ENCODE measurements at places on chromosomes 5 and 9.

GRCh38 chr9:124762633-124763032 is 8.5 kb downstream of the NR6A1 start:
- DNase-seq = no peak

DNA sequence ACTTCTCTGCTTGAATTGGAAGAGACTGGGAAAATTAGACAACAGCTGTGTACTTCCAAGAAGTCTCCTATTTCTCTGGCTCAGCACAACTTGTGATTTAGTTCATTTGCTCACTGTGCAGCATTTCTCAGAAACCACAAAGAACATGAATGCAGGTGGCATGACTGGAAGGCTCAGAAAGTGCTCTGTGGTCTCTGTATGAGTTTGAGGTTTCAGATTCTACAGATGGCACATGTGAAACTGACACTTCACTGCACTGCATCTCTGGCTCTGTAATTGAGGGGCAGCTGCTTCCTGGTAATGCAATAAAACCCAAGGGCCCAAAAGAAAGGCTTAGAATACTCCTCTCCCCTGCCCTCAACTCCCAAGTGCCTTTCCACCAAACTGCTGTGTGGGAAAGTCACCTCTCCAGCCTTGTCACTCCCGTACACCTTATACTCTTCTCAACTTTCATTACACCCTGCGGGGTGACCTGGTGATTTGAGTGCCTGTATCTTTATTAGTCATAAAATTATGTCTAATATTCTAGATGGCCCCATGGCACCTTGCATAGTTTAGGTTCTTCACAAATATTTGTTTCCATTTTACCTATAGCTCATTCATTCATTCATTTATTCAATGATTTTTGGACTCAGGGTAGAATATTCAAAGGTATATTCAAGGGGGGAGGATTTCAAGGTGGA is 82.5 kb downstream of the ESM1 start:
- no peak for DNase-seq

DNA sequence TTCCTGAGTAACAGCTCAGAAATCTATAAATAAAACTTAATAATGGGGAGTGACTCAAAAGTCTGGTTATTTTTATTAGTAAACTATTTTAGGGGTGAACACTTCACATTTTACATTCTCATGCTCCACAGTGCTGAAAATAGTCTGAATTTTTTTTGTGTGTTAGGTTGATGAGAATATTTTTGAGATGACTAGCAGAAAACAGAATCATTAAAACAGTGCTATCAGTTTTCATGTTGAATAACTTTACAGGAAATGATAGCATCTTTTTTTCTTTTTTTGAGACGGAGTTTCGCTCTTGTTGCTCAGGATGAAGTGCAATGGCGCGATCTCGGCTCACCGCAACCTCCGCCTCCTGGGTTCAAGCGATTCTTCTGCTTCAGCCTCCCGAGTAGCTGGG is 60.3 kb downstream of the TMC1 start:
- DNase-seq = no peak

DNA sequence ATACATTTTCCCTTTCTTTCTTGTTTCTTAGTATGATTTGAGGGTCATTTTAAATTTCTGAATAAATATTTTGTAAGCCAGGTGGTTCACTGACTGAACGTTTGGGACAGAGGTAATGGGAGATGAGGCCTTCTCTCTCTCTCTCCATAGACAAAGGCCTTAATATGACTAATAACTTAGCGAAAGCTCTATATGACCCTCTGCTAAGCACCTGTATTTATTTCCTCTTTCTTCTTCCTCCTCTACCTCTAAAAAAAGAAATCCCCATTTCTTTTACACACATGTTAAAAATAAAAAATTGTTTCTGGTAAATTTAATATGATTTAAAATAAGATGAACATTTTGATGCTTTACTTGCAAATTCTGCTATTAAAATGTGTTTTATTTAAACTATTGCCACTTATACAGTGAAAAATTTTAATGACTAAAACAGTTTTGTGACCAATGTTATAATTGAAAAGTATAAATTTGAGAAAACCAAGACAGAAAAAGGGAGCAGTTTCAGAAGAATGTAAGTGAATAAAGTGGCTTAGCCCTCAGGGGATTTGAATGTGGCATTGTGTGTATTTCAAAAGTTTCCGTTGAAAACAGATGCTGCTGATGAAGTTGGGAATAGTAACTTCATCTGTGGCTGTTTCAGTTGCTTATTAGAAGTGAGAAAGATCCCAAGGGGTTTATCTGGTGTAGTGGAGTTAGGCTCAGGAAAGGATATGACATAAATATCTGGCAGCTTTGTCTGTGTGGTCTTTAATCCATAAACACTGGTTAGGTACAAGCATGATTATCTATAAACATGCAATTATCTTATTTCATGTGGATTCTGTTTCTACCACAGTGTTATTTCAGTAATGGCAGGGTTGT is 128.6 kb upstream of the GRHPR start:
- DNase-seq = no peak

DNA sequence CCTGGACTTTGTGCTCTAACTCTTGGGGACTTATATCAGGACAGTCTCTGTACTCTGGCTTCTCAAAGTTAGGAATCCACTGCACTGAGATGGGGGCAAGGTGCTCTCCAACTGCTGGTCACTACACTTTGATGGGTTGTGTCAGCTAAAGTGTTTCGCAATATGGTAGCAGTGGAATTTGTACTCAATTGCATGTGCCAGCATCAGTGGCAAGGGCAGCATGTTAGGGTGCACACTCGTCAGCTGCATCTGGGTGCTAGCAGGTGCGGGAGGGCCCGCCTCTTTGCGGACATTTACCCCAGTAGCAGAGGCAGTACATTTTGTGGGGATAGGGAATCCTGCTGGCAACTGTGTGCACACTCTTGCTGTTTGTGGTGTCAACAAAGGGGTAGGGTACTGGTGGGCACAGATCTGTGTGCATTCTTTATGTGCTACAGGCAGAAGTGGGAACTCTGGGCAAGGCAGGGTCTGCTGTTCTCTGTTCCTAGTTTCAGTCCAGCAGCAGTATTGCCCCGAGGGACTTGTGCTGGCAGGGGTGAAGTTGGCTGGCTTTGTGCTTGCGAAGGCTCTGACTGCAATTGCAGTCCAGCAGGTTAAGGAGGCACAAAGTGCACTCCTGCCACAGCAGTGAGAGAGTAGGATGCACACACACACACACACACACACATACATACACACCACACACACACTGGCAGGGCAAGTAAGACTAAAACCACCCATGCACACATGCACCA is 924.8 kb upstream of the CDH9 start:
- DNase-seq = no peak

DNA sequence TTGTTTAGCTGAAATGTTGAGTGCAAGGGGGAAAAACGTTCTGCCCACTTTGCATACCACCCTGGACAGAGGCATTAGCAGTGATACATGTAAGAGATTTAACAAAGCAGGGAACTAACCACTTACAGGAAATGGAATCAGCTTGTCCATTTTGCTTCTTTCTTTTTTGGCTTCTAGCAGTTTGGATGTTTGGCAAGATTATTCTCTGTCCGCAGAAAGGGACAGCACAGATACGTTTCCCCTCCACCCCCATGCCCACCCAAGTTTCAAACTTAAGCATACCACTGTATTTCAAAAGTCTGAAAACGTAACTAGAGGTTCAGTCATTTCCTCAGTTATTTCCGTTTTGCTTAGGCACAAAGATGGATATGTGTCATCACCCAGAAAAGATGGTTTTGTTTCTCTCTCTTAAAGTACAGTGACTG is 118.4 kb downstream of the GDNF start:
- DNase-seq = no peak

GRCh38 chr9:132090771-132091170 is 11.1 kb upstream of the MED27 start:
- DNase-seq = no peak

GRCh38 chr5:89351222-89351621 is 468.2 kb upstream of the MEF2C start:
- no peak for DNase-seq

DNA sequence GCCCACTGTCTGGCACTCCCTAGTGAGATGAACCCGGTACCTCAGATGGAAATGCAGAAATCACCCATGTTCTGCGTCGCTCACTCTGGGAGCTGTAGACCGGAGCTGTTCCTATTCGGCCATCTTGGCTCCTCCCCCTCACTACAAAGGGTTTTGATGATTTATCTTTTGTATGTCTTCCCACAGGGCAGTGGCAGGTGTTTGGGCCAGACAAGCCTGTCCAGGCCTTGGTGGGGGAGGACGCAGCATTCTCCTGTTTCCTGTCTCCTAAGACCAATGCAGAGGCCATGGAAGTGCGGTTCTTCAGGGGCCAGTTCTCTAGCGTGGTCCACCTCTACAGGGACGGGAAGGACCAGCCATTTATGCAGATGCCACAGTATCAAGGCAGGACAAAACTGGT is 9.4 kb downstream of the BTNL8 start:
- no peak for DNase-seq

DNA sequence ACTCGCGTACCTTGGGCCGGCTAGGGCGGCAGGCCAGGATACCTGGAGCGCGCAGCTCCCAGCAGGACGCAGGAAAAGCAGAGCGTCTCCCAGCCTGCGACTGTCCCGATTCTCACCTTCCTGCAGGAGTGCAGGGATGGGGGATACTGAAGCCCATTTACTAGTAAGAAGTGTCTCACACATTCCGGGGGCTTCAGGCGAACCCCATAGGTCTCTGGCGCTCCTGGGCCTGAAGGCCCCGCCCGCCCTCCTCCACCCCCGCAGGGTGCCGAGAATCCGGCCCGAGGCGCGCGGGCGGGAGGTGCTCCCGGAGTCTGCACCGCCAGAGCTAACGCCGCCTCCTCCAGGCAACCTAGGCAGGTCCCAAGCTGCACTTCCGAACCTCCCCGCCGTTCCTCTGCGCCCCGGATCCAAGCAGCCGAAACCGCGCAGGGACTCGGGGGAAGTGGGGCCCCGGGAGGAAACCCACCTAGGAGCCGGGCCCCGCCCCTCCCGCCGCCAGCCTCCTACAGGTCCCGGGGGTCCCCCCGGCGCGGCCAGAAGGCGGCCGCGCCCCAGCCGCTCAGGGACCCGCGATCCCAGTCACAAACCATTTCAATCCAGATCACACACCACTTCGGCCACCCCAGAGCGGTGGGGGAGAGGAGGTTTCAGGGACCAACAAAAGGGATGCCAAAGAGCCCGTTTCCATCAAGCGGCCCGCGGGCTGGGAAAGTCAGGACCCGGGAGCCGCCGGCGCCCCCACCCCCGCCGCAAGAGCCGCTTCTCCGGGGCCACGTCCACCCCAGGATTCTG is 1.2 kb downstream of the ROR2 start:
- peak; percentile 91 for DNase-seq

DNA sequence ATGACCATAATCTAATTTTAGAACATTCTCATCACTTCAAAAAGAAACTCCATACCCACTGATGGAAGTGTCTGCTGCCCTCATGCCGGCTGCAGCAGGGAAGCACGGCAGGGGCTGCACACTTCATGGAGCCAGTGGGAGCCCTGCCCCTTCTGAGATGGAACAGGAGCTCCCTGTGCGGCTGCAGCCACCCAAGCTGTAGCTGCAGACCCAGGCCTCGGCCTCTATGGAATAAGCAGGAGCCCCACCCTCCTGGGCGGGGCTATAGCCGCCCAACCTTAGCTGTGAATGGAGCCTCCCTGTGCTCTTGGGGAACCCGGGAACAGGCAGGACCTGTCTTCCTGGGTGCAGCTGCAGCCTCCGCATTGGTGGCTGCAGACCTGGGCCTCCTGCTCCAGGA is 128.5 kb downstream of the NUDT12 start:
- DNase-seq = no peak

DNA sequence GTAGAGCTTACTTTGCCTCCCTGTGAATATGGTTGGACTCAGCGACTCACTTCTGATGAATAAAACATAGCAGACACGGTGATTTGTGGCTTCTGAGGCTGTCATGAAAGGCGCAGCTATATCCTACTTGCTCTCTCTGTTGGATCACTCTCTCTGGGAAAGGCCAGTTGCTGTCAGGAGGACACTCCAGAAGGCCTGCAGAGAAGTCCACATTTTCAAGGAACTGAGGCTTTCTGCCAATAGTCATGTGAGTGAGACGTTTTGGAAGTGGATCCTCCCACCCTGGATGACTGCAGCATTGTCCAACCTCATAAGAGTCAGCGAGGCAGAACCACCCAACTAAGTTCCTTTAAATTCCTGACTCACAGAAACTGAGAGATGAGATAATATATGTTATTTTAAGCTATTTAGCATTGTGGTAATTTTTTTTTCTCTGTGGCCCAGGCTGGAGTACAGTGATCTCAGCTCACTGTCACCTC is 156.0 kb upstream of the MAST4 start:
- no peak for DNase-seq

- DNase-seq = no peak
These were observed 336.1 kb downstream of the GLIS3 start for GRCh38 chr9:3963643-3964369.

DNA sequence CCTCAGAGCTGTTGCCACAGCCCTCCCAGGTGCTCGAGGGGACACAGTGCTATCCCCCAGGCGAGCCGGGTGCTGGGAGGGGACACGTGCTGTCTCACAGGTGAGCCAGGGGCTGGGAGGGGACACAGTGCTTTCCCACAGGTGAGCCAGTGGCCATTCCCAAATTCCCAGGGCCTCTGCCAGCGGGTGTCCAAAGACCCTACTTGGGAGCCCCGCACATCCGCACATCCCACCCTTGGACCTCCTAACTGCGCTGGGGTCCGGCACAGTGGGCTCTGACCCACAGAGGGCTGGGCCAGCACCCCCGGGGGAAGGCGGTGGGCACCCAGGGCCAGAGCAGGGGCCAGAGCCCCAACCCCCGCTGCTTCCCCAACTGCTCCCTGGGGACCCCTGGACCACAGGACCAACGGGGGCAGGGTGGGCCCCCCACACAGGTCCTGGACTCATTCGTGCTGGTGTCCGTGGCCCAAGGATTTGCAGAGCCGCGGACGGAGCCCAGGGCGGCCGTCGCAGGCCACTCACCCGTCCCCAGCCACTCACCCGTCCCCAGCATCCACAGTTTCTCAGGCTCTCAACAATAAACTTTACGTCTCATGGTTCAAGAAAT is 17.9 kb downstream of the EXD3 start:
- DNase-seq = no peak

- no peak for DNase-seq
These were observed 396.5 kb downstream of the MLLT3 start for GRCh38 chr9:20225826-20226225.

DNA sequence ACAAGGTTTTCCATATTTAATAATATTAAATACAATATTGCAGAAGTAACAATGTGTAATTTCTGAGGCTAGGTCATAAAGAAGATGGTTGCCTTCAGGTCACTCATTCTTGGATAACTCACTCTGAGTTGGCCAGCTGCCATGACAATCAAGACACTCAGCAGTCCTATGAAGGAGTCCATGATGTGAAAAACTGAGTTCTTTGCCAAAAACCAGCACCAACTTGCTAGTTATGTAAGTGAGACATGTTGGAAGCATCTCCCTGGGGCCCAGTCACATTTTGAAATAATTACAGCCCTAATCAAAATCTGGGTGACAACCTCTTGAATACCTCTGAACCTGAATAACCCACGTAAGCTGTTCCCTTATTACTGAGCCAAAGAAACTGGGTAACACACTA is 453.2 kb downstream of the CDH18 start:
- DNase-seq = no peak

GRCh38 chr9:68669218-68669617 is 35.8 kb upstream of the PIP5K1B start:
- DNase-seq = no peak

Measured in 8988T (cell line).